ENCODE measurements at places on chromosomes 3 and 15. TPM values are rescaled to one million over a fixed set of nuclear protein-coding genes. Genes with fewer than 3 reads are reported as not detected.

- H3K4me3 ChIP-seq: no peak overlapping the region
- H3K4me1 ChIP-seq: peaks cover 12% of the 10 kb centered on the region
- DNase-seq: no peak
- H3K36me3 ChIP-seq: no peaks in the 10 kb centered on the region
These were observed 293.0 kb downstream of the ADAMTS17 start for GRCh38 chr15:100048736-100049135.

DNA sequence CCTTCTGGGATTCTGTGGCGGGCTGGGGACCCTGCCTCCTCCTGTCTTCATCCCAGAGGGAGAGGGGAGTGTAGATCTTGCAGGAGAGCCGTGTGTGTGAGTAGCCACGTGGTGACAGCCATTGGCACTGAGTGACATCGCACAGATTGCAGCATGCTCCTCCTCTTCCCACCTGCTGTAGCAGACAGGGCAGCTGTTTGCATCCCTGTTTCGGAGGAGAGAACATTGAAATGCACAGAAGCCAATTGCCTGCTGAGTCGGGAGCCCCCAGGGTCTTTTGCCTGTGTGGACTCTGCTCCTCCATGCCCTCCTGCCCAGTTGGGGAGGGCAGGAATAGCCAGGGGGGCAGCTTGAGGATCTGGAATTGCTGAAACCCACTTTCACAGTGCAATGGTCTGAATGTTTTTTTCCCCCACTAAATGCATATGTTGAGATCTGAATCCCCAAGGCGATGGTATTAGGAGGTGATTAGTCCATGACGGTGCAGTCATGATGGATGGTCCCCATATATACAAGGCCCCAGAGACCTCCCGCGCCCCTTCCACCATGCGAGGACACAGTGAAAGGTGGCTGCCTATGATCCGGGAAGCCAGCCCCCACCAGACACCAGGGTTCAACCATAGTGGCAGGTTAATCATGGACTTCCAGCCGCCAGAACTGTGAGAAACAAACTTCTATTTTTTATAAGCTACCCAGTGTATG lies 66.8 kb downstream of the CHRNA7 start:
- no peak overlapping the region for H3K4me3 ChIP-seq
- no peaks in the 10 kb centered on the region for H3K4me1 ChIP-seq
- no peak for DNase-seq
- no peaks in the 10 kb centered on the region for H3K36me3 ChIP-seq
- peaks cover 30% of the 10 kb centered on the region for H3K27me3 ChIP-seq
- no peak overlapping the region for H3K27ac ChIP-seq

DNA sequence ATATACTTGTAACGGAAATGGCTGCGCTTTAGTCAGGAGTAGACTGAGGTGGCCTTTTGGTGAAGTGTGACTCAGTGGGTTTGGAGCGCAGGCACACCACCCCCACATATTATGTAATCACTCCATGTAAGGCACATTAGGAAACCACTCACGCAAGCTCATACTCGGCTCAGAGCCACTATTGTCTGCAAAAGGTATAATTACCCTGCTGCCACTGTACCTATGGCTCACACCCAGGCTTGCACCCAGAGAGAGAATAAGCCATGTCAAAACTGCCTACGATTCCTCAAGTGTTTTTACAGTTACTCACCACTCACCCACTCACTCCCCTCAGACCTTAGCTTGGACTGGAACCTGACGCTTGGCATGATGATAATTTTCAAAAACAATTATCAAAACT lies 611.9 kb upstream of the CCDC54 start:
- H3K36me3 ChIP-seq: no peaks in the 10 kb centered on the region
- no peaks in the 10 kb centered on the region for H3K27me3 ChIP-seq
- H3K27ac ChIP-seq: 0 out of 2 replicates have a peak overlapping the region, but pooled peaks have one; percentile 7
- 0 out of 2 replicates have a peak, but pooled peaks cover 10% of the 10 kb centered on the region for H3K4me1 ChIP-seq

- DNase-seq: no peak
- no peak overlapping the region for H3K4me3 ChIP-seq
- no peaks in the 10 kb centered on the region for H3K27me3 ChIP-seq
- H3K4me1 ChIP-seq: no peaks in the 10 kb centered on the region
These were observed 99.6 kb downstream of the NEDD4 start for GRCh38 chr15:55893852-55894251.

- DNase-seq: no peak
- H3K27ac ChIP-seq: no peak overlapping the region
- no peaks in the 10 kb centered on the region for H3K36me3 ChIP-seq
- no peaks in the 10 kb centered on the region for H3K27me3 ChIP-seq
These were observed 15.8 kb downstream of the SCG5 start for GRCh38 chr15:32657198-32657883.

DNA sequence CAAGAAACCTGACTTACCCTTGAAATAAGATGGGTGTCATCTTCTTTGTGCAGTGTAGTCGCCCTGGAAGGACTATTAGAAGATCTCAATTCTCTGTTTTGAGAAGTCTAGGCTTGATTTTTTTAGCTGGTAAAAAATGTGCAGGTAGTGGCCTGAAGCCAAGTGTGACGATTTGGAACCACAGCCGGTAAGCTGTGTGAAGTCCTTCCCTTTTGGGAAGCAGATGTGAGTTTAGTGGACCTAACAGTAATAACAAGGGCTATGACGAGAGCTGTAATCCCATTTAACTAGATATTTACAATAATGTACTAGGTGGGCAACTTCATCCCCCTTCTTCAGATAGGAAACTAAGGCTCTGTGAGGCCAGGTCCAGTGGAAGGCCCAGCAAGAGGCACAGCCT lies 81.7 kb upstream of the MYZAP start:
- H3K27me3 ChIP-seq: no peaks in the 10 kb centered on the region
- no peak overlapping the region for H3K4me3 ChIP-seq
- peaks cover 26% of the 10 kb centered on the region for H3K4me1 ChIP-seq
- H3K36me3 ChIP-seq: no peaks in the 10 kb centered on the region
- DNase-seq: no peak

DNA sequence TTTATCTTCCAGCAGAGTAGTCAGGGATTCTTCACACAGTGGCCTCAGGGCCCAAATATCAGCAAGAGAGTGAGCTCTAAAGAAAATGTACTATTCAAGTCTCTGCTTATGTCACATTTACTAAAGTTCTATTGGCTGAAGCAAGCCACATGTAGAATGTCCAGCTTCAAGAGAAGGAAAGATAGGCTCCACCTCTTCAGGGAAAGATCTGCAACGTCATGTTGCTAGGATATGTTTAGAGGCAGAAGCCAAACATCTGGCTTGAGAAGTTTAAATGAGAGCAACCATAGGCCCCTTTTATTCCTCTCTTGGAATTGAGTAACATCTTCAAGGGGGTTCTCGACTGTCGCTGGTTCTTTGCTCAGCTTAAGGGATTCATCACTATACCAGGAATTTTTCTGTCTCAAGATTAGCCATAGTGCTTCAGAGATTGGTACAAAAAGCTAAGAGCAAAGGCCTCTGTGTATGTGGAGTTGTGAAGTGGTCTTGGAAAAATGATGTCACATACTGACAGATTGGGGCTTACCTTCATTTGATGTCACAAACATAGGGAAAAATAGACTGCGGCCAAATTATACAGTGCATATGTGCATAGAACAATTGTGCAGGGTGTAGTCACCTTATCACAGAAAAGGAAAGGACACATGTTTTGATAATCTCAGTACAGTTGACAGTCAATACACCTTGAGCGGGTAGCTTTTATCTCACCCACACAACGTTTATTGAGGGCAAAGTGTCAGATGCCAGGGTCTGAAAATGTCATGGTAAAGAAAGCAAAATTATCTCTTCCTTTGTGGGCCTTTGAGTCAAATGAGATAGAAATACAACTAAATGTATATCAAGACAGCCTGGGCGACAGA lies 11.3 kb upstream of the THRB start:
- peaks cover 26% of the 10 kb centered on the region for H3K4me1 ChIP-seq
- no peak for DNase-seq
- no peak overlapping the region for H3K4me3 ChIP-seq

DNA sequence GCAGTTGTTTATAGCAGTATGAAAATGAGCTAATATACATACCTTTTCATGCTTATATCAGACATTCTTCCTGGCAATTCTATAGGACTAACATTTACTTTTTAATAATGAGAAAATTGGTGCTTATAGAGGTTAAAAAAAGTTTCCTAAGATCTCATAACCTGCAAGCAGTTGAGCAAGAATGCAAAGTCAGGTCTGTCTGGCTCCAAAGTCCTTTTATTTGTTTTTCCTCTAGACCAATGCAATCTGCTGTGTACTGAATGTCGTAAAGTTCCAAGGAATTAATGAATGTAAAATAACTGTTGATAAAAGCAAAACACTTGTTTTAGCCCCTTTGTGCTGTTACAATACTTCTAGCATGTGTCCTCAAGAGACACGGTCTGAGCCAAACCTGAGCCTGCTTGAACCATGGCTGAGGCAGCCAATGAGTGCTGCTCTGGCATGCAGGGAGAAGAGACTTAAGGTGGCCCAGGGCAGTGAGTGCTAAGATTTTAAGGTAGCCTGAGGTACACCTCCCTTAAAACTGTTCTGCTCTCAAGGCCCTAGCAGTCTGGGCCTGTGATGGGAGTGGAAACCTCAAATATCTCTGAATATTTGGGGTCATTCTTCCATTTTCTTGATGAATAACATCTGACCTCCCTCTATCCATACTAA lies 555.1 kb upstream of the NAALADL2 start:
- H3K4me3 ChIP-seq: no peak overlapping the region
- no peak overlapping the region for H3K27ac ChIP-seq
- H3K27me3 ChIP-seq: no peaks in the 10 kb centered on the region
- DNase-seq: no peak
- no peaks in the 10 kb centered on the region for H3K36me3 ChIP-seq

DNA sequence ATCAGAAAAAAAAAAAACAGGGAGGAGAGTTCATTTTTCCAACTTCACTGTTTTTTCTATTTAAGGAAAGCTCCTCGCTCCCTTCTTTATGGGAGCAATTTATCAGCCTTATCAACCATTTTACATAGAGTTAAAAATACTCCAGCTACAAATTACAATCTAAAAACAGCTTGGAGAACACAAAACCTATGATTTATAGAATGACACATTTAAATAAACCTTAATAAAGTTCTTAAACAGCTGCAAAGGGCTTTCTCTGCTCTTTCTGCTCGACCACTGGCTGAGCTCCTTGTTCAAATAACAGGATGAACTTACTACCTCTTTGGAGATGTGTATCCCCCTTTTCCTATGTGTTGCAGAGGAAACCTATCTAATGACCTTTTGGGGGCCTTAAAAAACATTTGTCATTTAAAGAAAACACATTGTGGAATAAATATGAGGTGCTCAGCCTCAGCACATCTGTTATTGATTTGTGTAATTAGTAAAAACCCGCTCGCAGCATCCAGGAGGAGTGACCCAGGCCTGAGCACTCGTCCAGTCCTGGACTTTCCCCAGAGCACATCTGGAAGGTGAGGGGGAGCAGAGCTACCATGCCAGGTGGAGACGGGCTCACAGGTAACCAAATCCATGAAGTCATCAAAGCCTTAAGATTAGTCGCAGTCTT lies 231.2 kb downstream of the ATP8B4 start:
- no peak overlapping the region for H3K4me3 ChIP-seq
- H3K4me1 ChIP-seq: no peaks in the 10 kb centered on the region
- DNase-seq: no peak
- H3K36me3 ChIP-seq: no peaks in the 10 kb centered on the region
- no peak overlapping the region for H3K27ac ChIP-seq
- H3K27me3 ChIP-seq: no peaks in the 10 kb centered on the region

GRCh38 chr3:120147072-120147871 lies 53.0 kb upstream of the GSK3B start:
- no peaks in the 10 kb centered on the region for H3K36me3 ChIP-seq
- peaks cover 81% of the 10 kb centered on the region for H3K4me1 ChIP-seq
- peak overlapping the region; percentile 78 for H3K27ac ChIP-seq
- peak; percentile 66 for DNase-seq

UBA3 gene
- 75.3 TPM for total RNA-seq

CDHR4 gene
- total RNA-seq: 2.0 TPM

SAMMSON gene
- total RNA-seq: not detected

COL6A5 gene
- not detected for total RNA-seq

TLE3 gene
- total RNA-seq: 72.4 TPM

PGBD4 gene
- total RNA-seq: 2.0 TPM
